ENCODE measurements at places on chromosomes 6 and 20.

GRCh38 chr20:9660236-9660868, 146.0 kb downstream of the LAMP5 start:
- DNase-seq, result no peak

GRCh38 chr20:6269168-6269873, 146.5 kb upstream of the FERMT1 start:
- no peak for DNase-seq

GRCh38 chr6:29509711-29510110, 22.0 kb upstream of the MAS1L start:
- DNase-seq, result no peak

GRCh38 chr6:146870760-146871159, 272.0 kb downstream of the ADGB start:
- no peak for DNase-seq

DNA sequence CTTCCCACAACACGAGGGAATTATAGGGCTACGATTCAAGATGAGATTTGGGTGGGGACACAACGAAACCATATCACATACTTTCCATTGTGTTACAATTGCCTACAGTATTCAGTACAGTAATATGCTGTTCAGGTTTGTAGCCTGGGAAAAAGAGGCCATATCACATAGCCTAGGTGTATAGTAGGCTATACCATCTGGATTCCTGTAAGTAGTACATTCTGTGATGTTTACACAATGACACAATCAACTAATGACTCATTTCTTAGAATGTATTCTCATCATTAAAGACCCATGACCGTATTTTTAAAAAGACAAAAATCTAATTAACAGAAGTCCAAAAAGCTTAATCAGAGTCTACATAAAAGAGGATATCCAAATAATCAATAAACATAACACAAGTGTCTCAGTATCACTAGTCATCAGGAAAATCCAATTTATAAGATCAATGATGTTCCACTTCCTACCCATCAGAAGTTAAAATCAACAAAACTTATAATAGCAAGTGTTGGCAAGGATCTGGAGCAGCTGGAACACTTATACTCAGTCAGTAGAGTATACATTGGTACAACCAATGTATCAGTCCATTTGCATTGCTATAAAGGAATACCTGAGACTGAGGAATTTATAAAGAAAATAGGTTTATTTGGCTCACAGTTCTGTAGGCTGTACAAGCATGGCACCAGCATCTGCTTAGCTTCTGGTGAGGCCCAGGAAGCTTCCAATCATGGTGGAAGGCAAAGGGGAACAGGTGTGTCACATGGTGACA, 215.9 kb downstream of the CLVS2 start:
- DNase-seq, result no peak

DNA sequence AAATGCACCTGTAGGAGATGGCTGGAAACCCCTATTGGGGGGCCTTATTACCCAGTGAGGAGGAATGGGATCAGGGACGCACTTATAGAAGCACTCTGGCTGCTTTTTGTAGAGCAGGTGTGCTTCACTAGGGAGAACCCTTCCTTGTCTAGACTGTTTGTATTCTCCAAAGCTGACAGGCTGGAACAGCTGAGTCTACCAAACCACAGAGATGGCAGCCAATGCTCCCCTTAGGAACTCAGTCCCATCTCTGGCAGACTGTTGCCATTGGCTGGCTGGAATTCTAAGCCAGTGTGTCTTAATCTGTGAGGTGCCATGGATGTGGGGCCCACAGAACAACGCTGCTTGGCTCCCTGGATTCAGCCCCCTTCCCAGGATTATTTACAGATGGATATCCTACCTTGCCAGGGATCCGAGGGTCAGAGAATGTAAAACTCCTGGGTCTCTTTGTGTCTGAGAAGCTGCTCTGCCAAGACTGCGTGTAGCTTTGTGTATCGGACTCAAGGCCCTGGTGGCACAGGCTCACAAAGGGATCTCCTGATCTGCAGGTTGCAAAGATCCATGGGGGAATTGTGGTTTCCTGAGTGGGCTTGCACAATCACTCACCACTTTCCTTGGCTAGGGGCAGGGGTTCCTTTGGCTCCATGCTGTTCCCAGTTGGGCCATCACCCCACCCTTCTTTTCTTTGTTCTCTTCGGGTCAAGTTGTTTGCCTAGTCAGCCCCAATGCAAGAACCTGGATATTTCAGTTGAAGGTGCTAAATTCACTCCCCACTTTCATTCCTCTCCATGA, 26.1 kb downstream of the C6orf52 start:
- DNase-seq, result no peak

- no peak for DNase-seq
Measured at GRCh38 chr6:96460052-96460700, 61.4 kb upstream of the UFL1 start.

DNA sequence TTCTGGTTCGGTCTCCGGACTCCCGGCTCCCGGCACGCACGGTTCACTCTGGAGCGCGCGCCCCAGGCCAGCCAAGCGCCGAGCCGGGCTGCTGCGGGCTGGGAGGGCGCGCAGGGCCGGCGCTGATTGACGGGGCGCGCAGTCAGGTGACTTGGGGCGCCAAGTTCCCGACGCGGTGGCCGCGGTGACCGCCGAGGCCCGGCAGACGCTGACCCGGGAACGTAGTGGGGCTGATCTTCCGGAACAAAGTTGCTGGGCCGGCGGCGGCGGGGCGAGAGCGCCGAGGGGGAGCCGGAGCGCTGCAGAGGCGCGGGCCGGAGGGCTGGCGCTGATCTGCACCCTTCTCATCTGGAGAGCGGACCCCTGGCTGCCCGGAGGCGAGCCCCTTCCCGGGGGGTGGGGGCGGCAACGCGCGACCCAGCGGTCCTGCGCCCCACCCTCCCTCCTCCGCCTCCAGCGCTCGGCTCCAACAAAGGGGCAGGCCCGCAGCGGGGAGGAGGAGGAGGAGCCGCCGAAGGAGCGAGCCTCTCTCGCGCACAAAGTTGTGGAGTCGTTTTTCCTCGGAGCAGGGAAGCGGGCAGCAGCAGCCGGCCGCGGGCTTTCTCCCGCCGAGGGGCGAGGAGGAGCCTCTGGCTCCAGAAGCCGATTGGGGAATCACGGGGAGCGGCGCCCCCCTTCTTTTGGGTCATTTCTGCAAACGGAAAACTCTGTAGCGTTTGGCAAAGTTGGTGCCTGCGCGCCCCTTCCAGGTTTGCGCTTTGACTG, at the start of gene UTRN:
TSS of gene UTRN (plus strand) at position 553 of the 765 bp plus-strand sequence. CDS start 6,494 bp downstream, outside the sequence.
- peak; percentile 48 for DNase-seq

GRCh38 chr6:121614115-121614514, 178.7 kb downstream of the GJA1 start:
- DNase-seq, result no peak

- no peak for DNase-seq
Measured at GRCh38 chr6:16602035-16602434, 159.2 kb downstream of the ATXN1 start.

- DNase-seq, result no peak
Measured at GRCh38 chr6:119917186-119917585, 567.6 kb upstream of the MAN1A1 start.

DNA sequence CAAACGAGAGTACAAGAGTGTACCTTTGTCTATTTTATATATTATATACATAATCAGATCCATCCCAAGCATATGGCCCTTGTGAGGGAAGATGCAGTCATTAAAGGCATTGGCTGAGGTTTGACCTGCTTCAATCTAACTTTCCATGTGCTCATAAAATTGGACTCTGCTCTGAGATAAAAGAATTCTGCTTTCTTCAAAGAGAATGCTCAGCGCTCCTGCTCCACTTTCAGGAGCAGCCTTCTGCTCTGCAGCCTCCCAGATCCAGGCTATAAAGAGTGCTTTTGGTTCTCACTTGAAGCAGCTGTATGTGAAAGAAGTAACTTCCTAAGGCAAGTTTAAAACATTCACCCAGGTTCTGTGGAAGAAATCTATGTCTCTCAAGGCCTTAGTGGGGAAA, 45.3 kb downstream of the CD83 start:
- DNase-seq, result no peak

DNA sequence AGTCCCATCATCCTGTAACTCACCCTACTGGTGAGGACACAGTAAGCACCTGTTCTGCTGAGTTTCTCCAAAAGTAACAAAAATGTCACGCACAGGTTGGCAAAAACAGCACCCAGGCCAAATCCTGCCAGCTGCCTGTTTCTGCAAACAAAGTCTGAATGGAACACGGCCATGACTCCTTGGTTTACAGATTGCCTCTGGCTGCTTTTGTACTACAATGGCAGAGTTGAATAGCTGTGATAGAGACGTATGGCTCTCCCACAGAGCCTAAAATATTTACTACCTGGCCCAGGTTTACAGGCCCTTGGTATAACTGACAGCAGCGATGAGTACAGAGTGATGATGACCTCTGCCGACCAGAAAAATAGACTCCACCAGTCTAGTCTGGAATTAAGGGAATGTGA, 52.6 kb downstream of the CNKSR3 start:
- DNase-seq, result no peak

GRCh38 chr6:90412538-90413369, 116.1 kb upstream of the BACH2 start:
- no peak for DNase-seq

- peak; percentile 39 for DNase-seq
Measured at GRCh38 chr6:16205377-16206144, 32.8 kb upstream of the GMPR start.

GRCh38 chr6:148934539-148934938, 187.7 kb downstream of the UST start:
- DNase-seq, result no peak

- no peak for DNase-seq
Measured at GRCh38 chr20:32294071-32294470, 16.6 kb downstream of the KIF3B start.

DNA sequence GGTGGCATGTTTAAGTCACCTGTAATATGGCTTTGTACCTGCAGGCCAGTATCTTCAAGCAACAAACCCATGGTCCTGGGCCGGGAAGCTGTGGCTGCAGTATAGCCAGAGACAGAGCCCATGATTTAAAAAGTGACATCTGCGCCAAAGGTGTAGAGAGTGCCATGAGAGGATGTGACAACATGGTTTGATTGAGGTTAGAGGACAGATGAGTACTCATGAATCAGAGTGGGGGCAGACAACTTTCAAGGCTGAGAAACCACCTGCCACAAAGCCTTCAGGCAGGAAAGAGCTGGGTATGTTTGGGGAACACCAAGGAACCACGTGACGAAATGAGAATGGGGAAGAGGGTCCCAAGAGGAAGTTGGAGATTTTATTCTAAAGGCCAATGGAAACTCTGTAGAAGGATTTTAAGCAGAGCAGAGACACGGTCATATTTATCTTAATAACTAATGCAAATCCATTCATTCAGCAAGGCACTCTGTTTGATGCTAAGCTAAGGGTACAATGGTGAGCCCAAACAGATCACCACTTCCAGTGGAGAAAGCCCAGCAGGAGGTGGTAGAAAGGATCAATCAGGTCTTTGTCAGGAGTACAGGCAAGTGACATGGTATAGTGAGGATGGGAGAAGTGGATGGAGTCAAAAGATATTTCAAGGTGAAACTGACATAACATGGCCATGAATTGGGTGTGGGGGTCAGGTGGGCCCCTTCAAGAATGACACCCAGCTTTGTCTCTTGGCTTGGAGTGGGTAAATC, 3.4 kb upstream of the MICAL1 start:
- peak; percentile 57 for DNase-seq

DNA sequence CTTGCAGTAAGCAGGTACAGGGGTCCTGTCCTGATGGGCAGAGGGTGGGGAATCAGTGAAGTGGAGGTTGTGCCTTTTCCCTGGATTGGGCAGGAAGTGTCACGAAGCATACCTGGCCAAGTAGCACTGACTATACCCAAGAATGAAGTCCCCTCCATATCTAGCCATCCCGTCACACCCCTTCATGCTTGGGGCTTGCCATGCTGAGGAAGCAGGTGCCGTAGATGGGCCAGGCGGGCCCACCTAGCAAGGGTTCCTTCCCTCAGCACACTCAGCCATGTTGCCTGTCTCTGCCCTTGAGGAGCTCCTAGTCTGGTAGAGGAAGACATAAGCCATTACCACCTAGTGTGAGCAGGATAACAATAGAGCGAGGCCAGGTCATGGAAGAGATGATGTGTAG, 33.5 kb downstream of the EIF2S2 start:
- DNase-seq, result no peak

DNA sequence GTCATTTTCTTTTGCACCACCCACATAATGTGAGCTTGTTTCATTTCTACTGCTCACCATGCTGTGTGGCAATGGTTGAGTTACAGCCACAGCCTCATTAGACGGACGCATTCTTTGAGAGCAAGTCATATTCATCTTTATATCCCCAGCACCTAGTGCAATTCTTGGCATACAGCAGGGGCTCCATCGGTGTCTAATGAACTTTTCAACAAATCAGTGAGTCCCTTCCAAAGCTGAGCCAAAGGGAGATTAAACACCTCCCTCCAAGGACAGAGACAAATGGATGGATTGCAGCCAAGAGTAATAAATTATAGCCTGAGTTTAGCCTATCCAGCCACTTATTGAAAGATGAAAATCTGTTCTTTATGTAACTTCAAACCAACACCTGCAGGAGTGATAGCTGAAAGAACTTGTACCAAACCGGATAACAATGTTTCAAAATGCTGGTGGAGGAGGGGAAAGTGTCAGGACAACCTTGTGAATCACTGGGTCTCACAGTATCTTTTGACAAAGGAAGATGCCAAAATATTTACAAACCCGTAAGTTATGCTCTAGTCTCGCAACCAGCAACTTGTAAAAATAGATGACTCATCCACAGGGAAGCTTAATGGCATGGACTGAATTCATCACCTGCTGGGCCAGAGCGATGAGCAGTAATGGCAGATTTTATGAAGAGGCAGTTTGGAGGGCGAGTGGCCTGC, 139.0 kb downstream of the PXDC1 start:
- no peak for DNase-seq

DNA sequence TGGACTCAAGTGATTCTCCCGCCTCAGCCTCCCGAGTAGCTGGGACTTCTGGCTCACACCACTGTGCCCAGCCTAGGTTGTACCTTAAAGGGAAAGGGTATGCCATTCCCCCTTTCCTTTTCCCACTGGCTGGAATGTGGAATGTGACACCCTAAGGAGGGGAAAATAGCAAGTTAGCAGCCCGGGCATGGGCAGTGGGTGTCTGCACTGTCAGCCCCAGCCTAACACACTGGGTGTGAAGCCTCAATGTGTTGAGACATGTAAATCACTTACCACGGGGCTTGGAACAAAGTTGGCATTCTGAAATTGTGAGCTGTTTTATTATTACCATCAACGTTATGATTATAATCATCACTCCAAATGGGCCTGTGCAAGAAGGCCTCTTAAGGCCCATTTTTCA, 80.8 kb upstream of the PTPN1 start:
- no peak for DNase-seq

DNA sequence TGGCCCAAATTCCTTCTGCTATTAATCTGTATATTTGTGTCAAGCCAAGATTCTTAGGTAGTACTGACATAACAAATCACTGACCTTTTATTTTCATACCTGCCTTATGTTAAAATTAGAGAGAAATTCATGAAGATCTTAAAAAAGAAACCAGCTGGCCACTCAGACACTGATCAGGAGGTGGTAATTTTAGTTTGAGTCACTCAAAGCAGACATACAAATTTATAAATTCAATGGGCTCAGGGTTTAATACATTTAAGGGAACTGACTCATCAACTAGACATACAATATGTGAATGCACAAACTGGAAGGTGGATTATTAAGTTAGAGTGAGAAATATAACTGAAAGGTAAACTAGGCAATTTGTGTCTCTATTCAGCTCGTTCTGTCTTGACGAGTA, 711.9 kb upstream of the EYS start:
- no peak for DNase-seq
